Stimulated activated CD8-positive, alpha-beta memory T cell treated with anti-CD3 and anti-CD28 coated beads, Interleukin-7, amount 100 ng/mL, for 24 hours (primary cell): ENCODE measurements at places on chromosomes 5 and 9.

- DNase-seq = no peak
Observed at GRCh38 chr5:55820488-55820887, 30.7 kb upstream of the IL31RA start.

DNA sequence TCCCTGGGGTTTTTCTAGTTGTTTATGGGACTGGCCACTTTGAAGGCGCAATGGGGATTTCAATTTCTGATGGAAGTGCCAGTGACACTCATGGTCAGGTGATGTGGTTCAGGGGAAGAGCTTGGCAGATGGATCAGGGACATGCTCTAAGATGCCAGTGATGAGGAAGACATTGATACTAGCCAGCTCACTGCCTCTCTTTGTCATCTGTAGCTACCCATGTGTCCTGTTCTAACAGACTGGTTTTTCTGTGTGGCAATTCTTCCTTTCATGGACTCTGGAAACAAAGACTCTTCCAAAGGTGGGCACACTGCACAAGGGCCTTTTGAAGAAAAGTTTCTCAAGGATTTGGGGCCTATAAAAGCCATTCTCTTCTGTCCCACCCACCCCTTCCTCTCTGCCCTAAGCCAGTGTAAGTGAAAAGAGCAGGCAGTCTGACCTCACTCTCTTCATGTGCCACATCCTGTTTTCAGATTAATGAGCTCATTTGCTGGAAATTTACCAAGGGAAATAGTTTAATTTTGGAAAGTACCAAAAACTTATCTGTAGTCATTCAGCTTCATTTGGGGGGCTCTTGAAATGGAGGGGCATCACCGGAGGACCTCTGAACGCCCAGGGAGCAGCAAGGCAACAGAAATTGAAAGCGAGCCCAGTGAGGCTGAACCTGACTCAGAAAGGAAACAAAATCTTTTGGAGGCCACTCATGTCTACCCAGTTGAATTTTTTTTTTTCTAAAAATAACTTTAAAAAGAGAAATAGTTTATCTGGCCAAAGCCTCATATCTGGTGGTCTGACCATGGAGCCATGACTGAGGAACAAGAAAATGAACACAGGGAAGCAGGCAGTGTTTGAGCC, 4.9 kb upstream of the TRAF1 start:
- no peak for DNase-seq

GRCh38 chr5:122516432-122516743, 204.4 kb downstream of the SNCAIP start:
- DNase-seq = no peak

- no peak for DNase-seq
Observed at GRCh38 chr5:112757468-112758208, 20.0 kb downstream of the APC start.

GRCh38 chr9:133760713-133761290, 22.6 kb upstream of the SARDH start:
- no peak for DNase-seq

DNA sequence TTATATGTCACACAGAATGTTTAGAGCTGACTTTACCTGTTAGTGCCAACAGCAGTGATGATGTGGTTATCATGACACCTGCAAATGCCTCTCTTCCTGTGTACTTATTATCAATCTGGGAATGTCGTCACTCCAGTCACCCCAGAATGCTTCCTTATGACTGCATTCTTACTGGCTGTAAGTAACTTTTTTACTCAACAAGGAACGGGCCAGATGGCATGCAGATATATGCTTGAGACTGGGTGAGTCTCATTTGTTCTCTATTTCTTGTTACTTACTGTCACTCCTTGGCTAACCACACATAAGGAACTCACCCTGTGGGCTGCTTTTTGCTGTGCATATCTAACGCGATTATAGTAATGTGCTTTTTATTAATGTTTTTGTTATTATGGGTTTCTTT, 385.5 kb upstream of the MEF2C start:
- DNase-seq = no peak

- no peak for DNase-seq
Observed at GRCh38 chr5:145429170-145429569, 406.0 kb downstream of the PRELID2 start.

GRCh38 chr9:120261419-120261818, 318.5 kb downstream of the CDK5RAP2 start:
- no peak for DNase-seq

DNA sequence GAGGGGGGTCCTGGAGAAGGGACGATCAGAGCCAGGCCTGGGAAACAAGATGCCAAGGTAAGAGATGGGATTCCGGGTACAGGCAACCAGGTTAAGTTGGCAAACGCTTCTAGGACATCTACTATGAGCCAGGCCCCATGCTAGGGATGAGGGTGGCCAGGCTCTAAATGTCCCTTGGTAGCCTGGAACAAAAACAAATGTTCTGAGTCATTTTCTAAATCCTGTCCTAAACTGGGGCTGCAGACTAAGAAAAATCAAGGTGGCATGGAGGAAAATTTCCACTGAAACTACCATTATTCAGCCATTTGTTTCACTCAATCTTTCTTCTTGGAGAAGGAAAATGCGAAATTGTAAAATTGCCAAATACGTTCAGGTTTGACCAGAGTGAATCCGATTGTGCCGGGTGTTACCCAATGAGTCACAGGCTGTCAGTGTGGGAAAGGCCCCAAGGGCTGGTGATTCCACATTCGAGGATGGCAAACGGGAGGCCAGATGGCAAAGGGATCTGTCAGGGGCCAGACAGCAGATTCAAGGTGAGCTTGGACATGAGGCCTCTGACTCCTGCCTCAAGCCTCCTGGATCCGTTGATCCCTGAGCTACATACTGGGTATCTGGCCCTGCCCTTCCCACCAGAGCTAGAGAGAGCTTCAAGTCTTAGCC, 57.6 kb downstream of the PAX5 start:
- DNase-seq = no peak

- DNase-seq = no peak
Observed at GRCh38 chr5:142600611-142601358, 85.1 kb downstream of the FGF1 start.

DNA sequence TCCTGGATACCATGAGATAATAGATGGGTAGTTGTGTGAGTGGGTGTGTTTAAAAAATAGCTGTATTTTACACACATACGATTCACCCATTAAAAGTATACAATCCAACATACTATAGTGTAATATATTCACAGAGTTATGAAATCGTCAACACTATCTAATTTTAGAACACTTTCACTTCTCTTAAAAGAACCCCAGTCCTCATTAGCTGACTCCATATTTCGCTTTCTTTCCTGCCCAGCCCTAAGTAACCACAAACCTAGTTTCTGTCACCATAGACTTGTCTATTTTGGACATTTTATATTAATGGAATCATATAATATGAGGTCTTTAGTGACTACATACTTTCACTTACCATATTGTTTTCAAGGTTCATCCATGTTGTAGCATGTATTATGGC, 63.8 kb upstream of the S1PR3 start:
- no peak for DNase-seq

GRCh38 chr9:131101207-131101964, 5.1 kb downstream of the AIF1L start:
- no peak for DNase-seq

DNA sequence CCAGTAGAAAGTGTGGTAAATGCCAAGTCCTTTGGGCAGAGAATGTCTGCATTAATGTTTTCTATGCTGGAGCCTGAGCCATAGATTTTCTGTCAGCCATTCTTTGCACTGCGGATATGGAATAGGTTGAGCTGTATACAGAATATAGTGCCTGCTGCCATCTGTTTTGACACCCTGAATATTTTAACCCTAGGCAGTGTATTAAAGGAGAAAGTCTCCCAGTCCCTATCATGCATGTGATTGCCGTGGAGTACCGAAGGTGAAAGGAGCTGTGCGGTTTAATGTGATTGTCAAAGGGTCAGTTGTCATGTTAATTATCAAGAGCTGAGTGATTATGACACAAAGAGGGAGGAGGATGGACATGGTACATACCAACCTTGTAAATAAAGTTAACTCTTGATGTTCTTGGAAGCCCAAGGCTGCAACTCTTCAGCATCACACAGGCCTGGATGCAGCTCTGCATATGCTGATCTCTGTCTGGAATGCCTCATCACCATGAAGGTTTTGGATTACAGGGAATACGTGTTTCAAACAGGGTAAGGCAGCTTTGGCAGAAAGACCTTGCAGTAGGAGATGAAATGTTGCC, 247.1 kb upstream of the ELAVL2 start:
- DNase-seq = no peak

GRCh38 chr5:79236362-79236969, 535 bp downstream of the JMY start:
- peak; percentile 3 for DNase-seq

GRCh38 chr5:67339219-67339767, 142.7 kb upstream of the CD180 start:
- no peak for DNase-seq

GRCh38 chr5:57531333-57531732, 48.7 kb upstream of the ACTBL2 start:
- DNase-seq = no peak

DNA sequence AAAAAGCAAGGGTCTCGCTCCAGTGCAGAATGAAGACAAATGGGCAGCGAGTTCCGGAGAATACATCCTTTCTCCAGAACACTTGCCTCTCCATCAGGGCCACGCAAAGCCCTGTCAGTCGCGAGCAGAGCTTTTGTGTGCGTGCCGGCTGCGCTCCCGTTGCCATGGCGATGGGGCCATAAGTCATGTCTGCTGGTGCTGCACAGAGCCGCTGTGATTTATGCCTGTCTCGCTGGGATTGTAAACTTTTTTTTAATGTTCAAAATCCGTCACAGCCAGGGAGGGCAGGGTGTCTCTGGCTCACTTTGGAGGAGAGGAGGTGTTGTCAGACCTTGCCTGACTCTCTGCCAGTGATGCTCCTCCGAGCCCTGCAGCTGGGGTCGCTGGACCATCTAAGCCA, 272.7 kb downstream of the TRIM32 start:
- no peak for DNase-seq

DNA sequence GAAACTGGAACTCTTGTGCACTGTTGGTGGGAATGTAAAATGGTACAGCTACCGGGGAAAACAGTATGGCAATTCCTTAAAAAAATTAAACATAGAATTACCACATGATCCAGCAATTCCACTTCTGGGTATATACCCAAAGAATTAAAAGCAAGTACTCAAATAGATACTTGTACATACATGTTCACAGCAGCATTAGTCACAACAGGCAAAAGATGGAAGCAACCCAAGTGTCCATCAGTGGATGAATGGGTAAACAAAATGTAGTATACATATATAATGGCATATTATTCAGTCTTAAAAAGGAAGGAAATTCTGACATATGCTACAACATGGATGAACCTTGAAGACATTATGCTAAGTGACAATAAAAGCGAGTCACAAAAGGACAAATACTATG, 7.4 kb upstream of the SLC22A5 start:
- DNase-seq = no peak

GRCh38 chr5:72046106-72046505, 61.2 kb upstream of the MAP1B start:
- DNase-seq = no peak

GRCh38 chr9:35533398-35533797, 43.5 kb downstream of the RUSC2 start:
- no peak for DNase-seq

DNA sequence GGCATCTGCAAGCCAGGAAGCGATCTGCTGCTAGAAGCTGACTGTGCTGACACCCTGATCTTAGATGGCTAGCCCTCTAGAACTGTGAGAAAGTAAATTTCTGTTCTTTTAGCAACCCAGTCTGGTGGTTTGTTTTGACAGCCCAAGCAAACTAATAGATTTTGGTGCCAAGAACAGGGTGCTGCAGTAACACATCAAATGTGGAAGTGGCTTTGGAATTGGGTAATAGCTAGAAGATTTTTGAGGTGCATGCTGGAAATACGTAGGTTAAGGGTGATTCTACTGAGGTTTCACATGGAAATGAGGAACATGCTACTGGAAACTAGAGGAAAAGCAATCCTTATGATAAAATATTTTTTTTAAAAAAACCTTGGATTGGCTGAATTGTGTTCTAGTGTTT, 153.5 kb upstream of the SH3GL2 start:
- no peak for DNase-seq

DNA sequence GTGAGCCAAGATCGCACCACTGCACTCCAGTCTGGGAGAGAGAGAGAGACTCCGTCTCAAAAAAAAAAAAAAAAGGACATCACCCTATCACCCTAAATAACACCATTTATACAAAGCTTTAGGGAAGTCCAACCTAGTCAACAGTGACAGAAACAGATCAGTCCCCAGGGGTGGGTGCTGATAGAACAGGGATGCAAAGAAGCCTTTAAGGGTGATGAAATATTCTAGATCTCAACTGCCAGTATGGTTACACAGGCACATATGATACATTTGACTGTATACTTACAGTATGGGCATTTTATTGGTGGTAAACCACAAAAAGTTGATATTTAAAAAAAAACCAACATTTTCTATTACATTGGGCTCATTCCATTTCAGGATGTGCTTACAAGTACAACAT, 4.8 kb downstream of the RETREG1 start:
- DNase-seq = no peak

GRCh38 chr5:42636425-42636824, 120.2 kb upstream of the CCDC152 start:
- no peak for DNase-seq

GRCh38 chr9:2086971-2087370, 71.8 kb downstream of the SMARCA2 start:
- DNase-seq = no peak

- DNase-seq = no peak
Observed at GRCh38 chr5:175714479-175715085, 56.7 kb downstream of the HRH2 start.

DNA sequence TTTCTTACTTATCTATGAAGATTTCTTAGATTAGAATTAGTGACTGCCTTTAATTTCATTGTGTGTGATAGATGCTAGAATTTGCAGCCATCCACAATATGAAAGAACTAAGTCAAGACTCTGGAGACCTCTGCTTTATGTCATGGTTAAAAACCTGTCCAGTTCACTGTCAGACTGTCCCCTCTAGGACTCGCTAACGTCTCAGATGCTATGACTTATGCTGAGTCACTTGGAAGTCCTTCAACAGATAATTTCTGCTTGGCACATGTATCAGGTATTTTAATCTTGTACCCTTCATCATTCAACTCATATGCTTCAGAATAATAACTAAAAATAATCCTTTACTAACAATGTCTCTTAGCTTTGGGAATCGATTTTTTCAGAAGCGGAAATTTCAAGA, 230.5 kb upstream of the DMAC1 start:
- no peak for DNase-seq

DNA sequence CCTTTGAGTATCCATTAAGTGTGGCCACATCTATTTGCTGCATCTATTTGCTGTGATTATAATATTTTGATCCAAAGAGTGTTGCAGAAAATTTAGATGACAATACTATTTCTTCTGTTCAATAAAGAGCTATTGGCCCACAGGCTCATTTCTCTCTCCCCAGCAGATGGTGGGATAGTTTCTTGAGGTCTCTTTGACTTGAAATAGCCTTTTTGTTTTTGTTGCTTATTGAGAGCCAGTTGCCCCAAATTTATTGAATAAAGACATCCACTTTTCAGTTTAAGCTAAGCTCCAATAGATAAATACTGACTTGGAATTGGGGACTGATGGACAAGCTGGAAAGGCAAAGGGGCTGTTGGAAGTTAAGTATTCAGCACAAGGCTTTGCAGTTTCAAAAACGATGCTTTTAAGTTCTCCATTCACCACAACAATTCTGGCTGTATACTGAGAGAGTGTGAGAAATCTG, 290.1 kb upstream of the MPDZ start:
- DNase-seq = no peak

- DNase-seq = no peak
Observed at GRCh38 chr9:6870650-6871477, 113.1 kb downstream of the KDM4C start.

GRCh38 chr5:83946516-83946915, 225.9 kb upstream of the HAPLN1 start:
- DNase-seq = no peak
